ENCODE measurements at places on chromosomes 11 and 22.

GRCh38 chr11:3849297-3849874 lies 6.1 kb upstream of the STIM1 start:
- DNase-seq, result peak; percentile 39

- DNase-seq, result peak; percentile 32
Measured at GRCh38 chr11:63719987-63720386, 38.7 kb downstream of the RTN3 start.

DNA sequence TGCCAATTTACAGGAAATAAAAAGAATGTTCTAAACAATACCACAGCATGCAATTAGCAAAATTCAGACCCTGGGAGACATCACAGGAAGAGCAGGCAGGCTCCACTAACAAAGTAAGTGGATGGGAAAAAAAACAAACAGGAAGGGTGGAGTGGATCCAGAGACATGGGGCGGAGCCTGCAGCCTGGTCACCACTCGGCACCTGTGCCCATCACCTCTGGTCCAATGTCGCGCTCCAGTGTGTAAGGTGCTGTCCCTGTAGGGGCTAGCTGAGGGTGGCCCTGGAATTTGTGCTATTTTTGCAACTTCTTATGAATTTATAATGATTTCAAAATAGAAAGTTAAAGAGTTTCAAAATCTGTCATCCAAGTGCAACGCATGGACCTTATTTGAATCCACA lies 11.0 kb upstream of the MOB2 start:
- no peak for DNase-seq

DNA sequence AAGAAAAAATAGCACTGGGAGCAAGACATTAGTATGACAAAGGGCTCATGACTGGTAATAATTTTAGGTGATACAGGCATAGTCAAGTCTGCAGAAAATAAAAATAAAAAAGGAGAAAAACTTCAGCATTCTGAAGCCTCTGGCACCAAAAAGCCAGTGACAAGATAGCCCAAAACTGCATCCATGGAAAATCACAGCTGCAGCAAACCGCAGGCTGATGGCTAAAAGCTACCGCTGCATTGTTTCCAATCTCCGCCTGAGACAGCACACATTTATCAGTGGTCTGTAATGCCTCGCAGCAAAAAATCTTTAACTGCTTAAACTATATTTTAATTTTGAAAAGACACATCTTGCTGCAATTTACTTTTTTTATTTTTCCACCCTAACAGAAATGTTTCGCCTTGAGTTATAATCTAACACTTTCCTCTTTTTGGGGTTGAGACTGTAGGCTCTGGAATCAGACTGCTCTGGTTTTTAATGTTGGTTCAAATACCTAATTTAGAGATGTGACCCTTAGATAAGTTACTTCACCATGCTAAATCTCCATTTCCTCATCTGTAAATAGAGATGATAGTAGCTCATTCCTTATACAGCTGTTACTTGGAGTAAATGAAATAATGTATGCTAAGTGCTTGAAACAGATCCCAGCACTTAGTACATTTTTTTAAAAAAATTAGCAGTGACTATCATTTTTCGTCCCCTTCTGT lies 42.0 kb upstream of the FIBIN start:
- peak; percentile 81 for DNase-seq

DNA sequence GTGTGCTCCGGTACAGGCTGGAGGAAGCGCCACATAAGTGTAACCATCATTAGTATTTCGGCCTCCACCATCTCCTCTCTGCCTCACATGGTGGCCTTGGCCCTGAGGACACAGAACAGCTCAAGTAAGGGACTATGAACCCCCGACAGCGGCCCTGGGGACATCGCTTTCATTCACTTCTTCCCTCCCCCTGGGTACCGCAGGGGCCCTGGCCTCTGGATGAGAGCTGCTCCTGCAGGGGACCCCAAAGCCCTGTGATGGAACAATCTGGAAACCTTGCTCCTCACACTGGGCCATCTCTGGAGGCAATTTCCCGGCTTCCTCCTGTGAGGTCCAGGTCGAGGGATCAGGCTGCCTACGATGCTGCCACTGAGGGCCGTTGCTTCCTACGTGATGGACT lies 565.5 kb downstream of the BRD1 start:
- DNase-seq, result no peak
